ENCODE measurements at places on chromosomes 7 and 10. TPM values are rescaled to one million over a fixed set of nuclear protein-coding genes. Genes with fewer than 3 reads are reported as not detected.
A peak's percentile ranks its signal among the peaks of the same experiment; 100 is the strongest.

DNA sequence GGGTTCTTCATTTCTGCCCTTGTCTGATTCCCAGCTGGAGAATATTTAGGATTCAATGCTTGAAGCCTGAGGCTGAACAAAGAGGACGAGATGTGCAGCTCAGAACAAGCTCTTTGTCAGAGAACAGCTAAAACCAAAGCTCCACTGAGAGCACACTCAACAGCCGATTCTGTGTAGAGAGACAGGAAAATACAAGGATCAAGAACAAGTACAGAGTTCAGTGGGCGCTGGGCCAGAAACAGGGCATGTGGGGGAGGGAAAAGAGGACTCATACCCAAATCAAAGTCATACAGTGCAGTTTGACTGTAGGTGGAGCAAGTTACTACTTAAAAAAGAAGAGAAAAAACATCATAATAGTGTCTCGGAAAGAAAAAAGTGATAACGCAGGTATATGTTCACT is at the start of gene AGMO:
Gene AGMO (minus strand): TSS at position 181 of the 400 bp plus-strand sequence.
- H3K4me3 ChIP-seq: peak within 1 kb of the TSS; percentile 59
- no peak within 1 kb of the TSS for H3K27ac ChIP-seq
- no peaks in the 10 kb centered on the region for H3K4me1 ChIP-seq
- no peaks in the 10 kb centered on the region for H3K36me3 ChIP-seq
- peak; percentile 44 for DNase-seq

DNA sequence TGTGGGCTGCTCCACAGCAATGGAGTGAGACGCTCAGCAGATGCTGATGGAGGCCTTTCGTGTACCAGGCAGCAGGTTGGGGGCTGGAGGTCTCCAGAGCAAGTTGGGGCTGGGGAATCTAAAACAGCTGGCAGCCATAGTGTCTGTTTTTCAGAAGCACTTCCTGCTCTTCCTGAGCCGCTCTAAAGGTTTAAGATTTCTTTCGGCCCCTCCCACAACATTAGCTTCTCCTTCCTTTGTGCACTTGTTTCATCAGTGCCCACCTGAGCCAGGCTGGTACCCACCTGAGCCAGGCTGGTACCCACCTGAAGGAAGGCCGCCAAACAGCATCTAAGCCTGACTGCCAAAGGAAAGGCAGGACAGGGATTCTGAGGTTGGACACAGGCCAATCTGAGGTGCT is 18.4 kb upstream of the WAPL start:
- H3K27me3 ChIP-seq: no peaks in the 10 kb centered on the region
- H3K36me3 ChIP-seq: no peaks in the 10 kb centered on the region
- DNase-seq: no peak
- H3K4me3 ChIP-seq: no peak overlapping the region

DNA sequence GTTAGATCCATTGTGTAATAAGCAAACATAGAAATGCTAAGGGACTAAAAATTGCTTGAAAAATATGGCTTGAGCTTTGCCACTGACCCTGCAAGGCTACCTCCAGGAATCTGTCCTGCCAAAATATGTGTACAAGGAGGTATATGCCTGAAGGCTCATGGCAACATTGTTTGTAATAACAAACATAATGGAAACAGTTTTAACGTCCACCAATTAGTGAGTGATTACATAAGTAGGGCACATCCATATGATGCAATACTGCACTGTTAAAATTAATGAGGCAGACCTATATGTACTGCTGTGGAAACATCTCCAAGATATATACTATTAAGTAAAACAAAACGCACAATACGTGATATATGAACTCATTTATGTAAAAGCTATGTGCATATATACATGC is 13.1 kb upstream of the GOT1 start:
- no peak for DNase-seq
- no peak overlapping the region for H3K4me3 ChIP-seq
- H3K36me3 ChIP-seq: no peaks in the 10 kb centered on the region
- H3K27ac ChIP-seq: no peak overlapping the region
- no peaks in the 10 kb centered on the region for H3K4me1 ChIP-seq

DNA sequence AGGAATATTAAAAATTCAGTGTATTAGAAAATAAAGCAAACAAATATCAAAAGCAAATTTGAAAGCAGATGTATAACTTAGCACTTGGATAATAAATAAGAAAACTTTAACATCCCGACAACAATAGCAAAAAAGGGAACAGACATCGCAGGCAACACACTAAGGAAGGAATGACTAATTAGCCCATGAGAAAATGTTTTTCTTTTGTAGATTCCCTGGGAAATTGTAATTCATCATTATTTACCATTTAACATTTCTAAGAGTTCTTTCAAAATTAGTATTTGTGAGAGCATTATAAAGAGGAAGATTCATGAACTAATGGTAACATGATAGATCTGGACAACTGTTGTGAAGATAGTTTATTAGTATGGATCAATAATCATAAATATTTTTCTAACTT is 106.0 kb upstream of the STK17A start:
- H3K27ac ChIP-seq: no peak overlapping the region
- peaks cover 4% of the 10 kb centered on the region for H3K36me3 ChIP-seq
- no peaks in the 10 kb centered on the region for H3K4me1 ChIP-seq
- no peak overlapping the region for H3K4me3 ChIP-seq
- no peak for DNase-seq
- no peaks in the 10 kb centered on the region for H3K27me3 ChIP-seq

RAB19 gene
- polyA plus RNA-seq: 0.82 TPM

CYP2C19 gene
- polyA plus RNA-seq: not detected

- no peak for DNase-seq
- H3K27ac ChIP-seq: no peak overlapping the region
- no peak overlapping the region for H3K4me3 ChIP-seq
Measured at GRCh38 chr10:59688921-59689351, 20.7 kb downstream of the SLC16A9 start.

DNA sequence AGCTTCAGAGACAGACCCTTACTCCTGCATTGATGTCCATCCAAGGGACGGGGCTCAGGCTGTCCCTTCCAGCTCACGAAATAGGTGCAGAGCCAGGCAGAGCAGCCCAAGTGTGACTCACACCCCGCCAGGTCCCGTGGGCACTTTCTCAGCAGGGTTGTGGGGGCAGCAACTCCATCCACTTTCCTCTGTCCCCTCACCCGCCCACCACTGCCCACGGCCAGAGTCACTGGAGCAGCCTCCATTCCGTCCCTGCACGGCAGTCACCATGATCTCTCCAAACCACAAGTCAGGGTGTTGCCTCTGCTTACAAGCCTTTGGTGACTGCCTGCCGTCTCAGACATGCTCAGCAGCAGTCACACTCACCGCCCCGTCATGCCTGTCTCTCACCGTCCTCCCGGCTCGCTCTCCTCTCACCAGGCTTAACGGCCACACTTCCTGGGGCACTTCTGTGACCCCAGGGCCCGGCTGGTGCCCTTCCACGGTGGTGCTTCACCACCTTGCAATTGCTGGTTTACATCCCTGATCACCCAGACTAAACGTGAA is 39.3 kb downstream of the CALML3 start:
- DNase-seq: peak; percentile 53
- H3K4me3 ChIP-seq: no peak overlapping the region

DNA sequence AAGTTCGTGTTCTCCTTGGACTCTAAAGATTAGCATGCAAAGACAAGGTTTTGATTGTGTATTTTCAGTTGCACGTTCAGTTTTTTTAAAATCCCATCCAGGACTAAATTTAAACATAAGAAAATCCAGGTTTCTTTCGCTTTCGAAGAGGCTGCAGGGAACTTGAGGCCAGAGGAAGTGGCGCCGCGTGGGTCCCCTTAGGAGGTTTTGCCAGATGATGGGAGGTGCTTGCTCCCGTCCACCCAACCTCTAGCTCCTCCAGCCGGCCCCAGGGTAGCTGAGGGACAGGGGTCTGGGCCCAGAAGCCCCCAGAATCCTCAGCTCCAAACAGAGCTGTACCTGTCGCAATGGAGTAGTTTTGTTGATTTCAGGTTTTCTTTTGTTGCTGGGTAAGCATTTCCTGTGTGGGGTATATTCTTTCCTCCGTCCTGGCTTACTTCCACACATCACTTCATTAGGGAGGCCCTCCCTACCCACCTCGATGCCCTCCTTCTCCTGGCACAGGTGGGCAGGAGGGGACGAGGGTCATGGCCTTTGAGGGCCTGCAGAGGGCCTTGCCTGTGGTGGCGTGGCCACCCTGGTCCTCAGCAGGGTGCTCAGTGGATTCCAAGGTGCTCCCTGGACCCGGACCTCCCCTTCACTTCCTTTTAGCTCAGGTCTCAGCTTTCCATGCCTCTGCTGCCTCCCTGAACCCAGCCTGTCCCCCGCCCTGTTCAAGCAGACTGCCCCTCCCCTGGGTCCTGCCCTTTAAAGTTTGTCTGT is 32.6 kb downstream of the LHPP start:
- H3K27ac ChIP-seq: no peak overlapping the region
- H3K4me3 ChIP-seq: no peak overlapping the region
- no peak for DNase-seq
- no peaks in the 10 kb centered on the region for H3K27me3 ChIP-seq
- no peaks in the 10 kb centered on the region for H3K4me1 ChIP-seq

GRCh38 chr7:99028261-99028973 is 115.5 kb downstream of the SMURF1 start:
- DNase-seq: no peak
- H3K36me3 ChIP-seq: no peaks in the 10 kb centered on the region
- no peak overlapping the region for H3K4me3 ChIP-seq
- no peaks in the 10 kb centered on the region for H3K27me3 ChIP-seq

DNA sequence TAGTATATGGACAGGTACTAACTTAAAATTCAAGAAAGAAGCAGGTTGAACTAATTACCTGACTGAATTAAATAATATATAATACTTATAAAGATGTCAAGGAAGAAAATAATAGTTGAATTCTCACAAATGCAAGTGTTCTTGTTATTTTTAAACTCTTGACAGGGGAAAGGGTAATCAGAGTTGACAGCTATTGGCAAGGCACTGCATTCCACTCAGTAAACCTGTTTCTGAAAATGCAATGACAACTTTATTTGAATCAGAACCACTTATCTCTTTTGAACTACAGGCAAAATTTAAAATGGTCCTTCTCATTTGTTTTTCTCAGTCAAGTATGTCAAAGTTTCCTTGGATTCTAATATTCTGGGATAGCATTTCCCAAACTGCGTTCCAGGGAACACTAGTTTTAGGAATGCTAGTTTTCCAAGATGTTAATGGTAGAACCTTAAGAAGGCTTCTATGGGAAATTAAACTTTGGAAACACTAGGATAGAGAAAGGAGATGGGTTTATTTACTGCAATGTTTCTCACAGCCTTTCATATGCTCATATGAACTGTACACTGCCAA is 103.7 kb upstream of the LRRN3 start:
- no peaks in the 10 kb centered on the region for H3K27me3 ChIP-seq
- H3K36me3 ChIP-seq: no peaks in the 10 kb centered on the region
- no peak overlapping the region for H3K4me3 ChIP-seq
- H3K27ac ChIP-seq: no peak overlapping the region

DNA sequence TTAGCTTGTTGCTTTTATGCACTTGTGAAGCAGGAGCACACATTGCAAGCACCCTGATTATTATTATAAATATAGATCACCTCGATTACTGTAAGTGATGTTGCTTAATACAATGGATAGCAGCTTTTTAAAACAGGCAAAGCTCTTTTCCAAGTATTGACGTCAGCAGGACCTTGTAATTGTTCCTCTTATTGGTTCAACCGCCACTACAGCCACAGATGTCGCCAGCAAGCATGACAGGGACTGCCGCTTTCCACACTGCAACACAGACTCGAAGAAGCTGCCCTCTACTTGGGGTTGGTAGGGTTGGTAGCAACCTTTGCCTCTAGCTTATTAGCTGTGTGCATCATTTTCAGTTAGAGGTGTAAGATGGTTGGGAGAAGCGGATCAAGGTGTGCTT is 167.6 kb downstream of the ZNF365 start:
- no peaks in the 10 kb centered on the region for H3K36me3 ChIP-seq
- H3K27ac ChIP-seq: no peak overlapping the region
- H3K27me3 ChIP-seq: no peaks in the 10 kb centered on the region
- no peaks in the 10 kb centered on the region for H3K4me1 ChIP-seq
- no peak for DNase-seq
- H3K4me3 ChIP-seq: no peak overlapping the region

GRCh38 chr10:14358886-14359573 is 28.3 kb upstream of the FRMD4A start:
- H3K27me3 ChIP-seq: no peaks in the 10 kb centered on the region
- H3K36me3 ChIP-seq: no peaks in the 10 kb centered on the region
- no peaks in the 10 kb centered on the region for H3K4me1 ChIP-seq
- H3K4me3 ChIP-seq: no peak overlapping the region
- no peak for DNase-seq
- H3K27ac ChIP-seq: no peak overlapping the region

DNA sequence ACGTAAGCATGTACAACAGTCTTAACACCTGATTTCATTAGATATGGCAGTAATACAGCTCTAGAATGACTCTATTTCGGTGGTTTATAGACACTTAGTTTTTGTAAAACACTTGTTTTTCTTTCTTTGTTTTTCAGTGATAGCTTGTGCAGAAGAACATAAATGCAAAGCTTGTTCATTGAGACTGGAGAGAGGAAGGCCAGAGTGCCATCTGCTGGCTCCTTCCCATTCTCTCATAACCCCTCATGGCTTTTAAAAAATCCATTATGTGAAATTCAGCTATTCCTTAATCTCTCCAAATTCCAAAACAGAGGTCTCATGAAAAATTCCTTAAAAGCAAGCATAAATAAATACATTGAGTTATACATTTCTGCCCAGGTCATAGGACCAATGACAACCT is 76.3 kb downstream of the CACNB2 start:
- H3K36me3 ChIP-seq: no peaks in the 10 kb centered on the region
- no peaks in the 10 kb centered on the region for H3K27me3 ChIP-seq
- no peak overlapping the region for H3K4me3 ChIP-seq
- DNase-seq: peak; percentile 40

DNA sequence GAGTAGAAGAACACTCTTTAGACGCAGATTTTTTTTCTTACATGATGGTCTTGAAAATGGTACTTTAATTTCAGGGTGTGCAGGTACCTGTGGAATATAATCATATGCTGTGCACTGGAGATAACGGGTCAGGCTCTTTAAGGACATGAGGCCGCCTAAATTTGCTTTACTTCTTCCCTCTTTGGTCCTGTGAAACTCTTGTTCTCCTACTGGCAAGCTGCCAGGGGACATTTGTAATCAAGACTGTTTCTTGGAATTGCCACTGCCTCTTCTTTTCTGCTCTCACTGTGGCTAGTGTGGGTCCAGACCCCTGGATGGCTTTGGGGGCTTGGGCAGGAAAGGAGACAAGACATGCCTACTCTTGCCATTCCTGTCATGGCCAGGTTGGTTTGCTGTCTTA is 146.0 kb downstream of the SND1 start:
- no peak overlapping the region for H3K4me3 ChIP-seq
- H3K27me3 ChIP-seq: no peaks in the 10 kb centered on the region
- no peak overlapping the region for H3K27ac ChIP-seq
- DNase-seq: no peak
- H3K4me1 ChIP-seq: no peaks in the 10 kb centered on the region
- H3K36me3 ChIP-seq: no peaks in the 10 kb centered on the region

ASAH2 gene
- 0.45 TPM for polyA plus RNA-seq

- no peaks in the 10 kb centered on the region for H3K36me3 ChIP-seq
- H3K4me3 ChIP-seq: no peak overlapping the region
- H3K27me3 ChIP-seq: no peaks in the 10 kb centered on the region
- no peak overlapping the region for H3K27ac ChIP-seq
- DNase-seq: no peak
Measured at GRCh38 chr7:90657481-90657880, 61.4 kb downstream of the CDK14 start.

- peaks cover under 1% of the 10 kb centered on the region for H3K36me3 ChIP-seq
- H3K4me1 ChIP-seq: no peaks in the 10 kb centered on the region
- H3K27me3 ChIP-seq: no peaks in the 10 kb centered on the region
- peak overlapping the region; percentile 100 for H3K27ac ChIP-seq
Measured at GRCh38 chr7:100427762-100428198, 723 bp downstream of the ZCWPW1 start.
